ENCODE measurements at places on chromosomes 12 and 14. TPM values are rescaled to one million over a fixed set of nuclear protein-coding genes. Genes with fewer than 3 reads are reported as not detected.

GRCh38 chr12:47159348-47159747 is 79.6 kb upstream of the AMIGO2 start:
- DNase-seq = no peak

DNA sequence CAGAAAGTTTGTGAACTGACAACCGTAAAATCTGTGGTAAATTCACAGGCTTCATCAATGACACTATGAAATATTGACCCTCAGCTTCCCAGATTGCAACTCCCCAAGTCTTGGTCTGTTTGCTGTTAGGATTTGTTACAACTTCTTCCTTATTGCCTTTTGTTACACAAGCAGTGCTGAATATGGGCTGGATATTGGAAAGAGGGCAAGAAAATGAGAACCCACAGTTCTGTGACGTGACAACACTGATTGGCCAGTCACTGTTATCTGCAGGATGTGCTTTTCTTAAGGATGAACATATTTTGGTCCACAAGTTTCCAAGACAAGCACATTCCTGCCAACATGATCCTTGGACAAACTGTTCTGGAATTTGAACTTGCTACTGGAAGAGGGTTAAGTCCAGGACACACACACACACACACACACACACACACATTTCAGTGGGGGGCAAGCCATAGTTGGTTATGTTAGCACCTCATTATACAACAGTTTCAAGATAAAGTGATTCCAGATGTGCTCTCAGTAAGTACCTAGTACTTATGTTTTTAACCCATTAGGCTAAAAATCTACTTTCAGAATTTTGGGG is 16.6 kb upstream of the SLC38A2 start:
- DNase-seq = no peak

The SIX6 gene
- not detected for polyA plus RNA-seq

DNA sequence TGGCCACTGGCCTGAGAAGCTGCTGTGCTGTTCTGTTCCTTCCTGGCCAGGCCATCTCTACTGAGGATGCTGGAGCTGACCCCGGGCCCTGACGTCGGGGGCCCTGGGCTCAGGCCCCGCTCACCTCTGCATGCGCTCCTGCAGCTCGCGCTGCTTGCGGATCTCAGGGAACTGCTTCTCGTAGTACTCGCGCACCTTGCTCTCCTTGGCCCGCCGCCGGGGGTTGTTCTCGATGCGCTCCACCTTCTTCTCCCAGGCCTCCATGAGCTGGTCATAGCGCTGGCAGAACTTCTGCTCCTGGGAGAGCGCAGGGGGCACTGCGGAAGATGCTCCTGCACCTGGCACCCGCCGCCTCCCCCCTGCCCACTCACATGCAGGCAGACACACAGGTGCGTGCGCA is 135.6 kb downstream of the RFLNA start:
- no peak for DNase-seq

GRCh38 chr12:112243255-112244110 is 118.1 kb downstream of the TRAFD1 start:
- DNase-seq = no peak

The HOXC10 gene
- polyA plus RNA-seq = not detected

- DNase-seq = no peak
Measured at GRCh38 chr14:29847056-29847380, 80.6 kb downstream of the PRKD1 start.

DNA sequence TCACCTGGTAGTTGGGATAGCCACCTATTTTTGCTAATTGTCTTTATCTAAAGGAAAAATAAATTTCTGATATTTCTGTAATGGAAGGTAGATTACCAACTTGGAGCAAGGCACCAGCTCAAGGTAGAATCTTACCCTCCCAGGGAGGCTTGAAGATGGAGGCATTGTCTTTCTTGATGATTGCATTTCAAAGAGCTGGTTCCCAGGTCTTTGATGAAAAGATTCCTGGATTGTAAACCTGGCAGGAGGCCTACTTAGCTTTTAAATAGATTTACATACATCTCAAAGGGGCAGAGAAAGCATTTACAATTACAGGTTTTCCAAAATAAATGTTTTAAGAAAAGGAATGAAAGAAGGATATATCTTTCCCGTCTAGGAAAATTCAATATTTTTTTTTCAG is 729.2 kb downstream of the LRFN5 start:
- DNase-seq = no peak

The C12orf50 gene
- polyA plus RNA-seq = 0.10 TPM

DNA sequence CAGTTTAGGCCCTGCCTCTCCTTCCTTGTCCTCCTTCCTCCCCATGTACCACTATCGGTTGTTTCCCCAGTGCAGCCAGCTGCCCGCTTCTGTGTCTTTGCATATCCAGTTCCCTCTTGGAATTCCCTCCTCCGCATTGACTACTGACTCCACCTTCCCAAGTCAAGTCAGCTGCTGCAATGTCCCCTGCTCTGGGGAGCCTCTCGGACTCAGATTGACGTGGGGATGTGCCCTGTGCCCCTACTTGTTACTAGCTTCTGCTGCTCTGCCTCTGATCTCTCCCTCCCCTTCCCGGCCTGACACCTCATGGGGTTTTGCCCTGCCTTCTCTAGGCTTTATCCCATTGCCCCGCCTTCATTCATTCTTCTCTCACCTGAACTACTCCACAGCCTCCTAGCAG is 2.1 kb upstream of the CD9 start:
- DNase-seq = no peak

The TPPP2 gene
- polyA plus RNA-seq = 0.96 TPM

DNA sequence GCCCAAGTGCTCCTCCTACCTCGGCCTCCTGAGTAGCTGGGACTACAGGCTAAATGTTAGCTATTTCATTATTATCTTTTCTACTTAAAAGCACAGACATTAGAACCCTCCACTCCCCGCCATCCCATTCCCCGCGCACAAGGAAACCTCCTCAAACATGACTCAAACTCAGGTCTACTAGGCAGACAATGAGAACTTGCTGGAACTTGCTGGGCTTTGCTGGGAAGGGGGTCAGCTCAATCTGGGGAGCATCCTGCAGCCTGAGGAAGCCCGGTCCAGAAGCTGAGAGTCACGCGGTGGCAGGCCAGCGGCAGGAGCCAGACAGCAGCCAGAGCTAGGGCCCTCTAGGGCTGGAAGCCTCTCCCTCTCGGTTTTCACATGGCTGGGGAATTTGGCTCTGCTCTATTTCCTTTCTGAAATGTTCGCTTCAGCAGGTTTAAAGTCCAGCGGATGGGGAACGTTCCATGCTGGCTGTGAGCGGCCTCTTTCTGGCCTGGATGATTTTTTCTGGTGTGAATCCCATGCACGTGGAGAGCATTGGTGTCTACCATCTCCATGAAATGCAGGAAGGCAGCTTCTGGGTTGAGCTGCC is 68.5 kb downstream of the SLC6A12 start:
- DNase-seq = no peak

The TPH2 gene
- polyA plus RNA-seq = not detected

The TAS2R19 gene
- 0.17 TPM for polyA plus RNA-seq

GRCh38 chr14:59148334-59148900 is 40.0 kb upstream of the DAAM1 start:
- no peak for DNase-seq

DNA sequence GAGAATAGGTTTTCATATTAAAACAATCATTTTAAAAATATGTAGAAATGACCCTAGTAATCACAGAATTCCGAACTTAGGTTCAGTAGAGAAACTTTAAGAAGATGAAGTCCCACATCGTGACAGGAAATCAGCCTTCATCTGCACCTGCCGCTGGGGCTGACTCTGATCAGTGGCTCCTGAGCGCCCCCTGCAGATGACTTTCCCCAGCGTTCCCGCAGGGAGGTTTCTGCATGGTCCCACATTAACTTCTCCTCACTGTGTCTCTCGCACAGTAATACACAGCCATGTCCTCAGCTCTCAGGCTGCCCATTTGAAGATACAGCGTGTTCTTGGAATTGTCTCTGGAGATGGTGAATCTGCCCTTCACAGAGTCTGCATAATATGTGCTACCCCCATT is 1131.1 kb downstream of the TMEM121 start:
- DNase-seq = no peak

The MIA2 gene
- 9.3 TPM for polyA plus RNA-seq

The SYNDIG1L gene
- polyA plus RNA-seq = not detected

DNA sequence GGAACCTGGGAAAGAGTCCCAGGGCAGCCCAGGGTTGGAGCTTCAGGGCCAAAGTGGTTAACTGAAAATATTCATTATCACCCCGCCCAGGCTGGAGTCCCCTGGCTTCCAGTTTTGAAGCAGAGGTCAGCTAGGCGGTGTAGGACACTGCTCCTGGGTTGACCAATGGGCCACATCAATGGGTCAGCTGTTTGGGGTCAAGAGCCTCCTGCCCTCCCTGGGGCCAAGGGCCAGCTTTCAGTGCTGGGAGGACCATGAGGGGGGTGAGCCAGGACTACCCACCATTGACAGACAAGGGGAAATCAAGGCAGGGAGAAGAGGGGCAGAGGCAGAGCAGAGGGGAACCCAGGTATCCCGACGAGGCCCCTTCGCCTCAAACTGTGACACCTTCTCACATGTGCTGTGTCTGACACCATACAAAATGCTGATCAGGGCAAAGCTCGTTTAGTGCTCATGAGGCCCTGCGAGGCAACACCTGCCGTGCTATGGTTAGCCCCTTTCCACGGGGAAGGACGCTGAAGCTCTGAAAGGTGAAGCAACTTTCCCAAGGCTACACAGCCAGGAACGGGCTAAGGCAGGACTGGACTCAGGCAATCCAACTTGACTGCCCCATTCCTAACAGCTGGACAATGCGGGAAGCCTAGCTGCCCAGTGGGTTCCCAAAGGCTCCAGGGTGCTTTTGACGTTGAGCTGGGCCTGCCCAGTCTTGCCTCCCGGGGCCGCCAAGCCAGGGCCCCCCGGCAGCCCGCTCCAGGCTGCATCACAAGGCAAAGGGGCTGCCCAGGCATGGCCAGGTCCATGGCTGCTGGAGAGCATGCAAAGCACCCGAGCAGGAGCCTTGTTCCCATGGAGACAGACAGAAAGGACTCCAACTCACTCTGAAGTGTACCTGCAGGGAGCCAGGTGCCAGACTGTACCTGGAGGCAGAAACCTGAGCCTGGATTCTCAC is 2.0 kb downstream of the SYNE3 start:
- no peak for DNase-seq

DNA sequence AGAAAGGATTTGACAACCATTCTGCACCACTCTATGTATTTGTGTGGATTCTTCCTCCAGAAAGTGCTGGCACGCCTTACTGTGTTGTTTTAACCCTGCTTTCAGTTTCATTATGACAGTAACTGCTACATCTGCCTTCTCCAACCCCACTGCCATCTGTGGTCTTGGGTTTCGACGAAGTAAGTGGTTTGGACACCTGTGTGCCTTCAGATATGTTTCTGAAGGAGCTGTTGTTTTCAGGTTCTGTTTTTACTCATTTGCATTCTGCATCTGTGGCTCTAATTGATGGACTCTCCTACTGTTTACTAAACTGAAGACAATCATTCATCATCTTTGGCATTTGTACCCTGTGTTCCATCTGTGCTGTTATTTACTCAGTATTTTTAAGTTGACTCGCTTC is 4.1 kb downstream of the TSHR start:
- no peak for DNase-seq

- DNase-seq = no peak
Measured at GRCh38 chr12:6936636-6937480, 6.8 kb upstream of the RNU7-1 start.

DNA sequence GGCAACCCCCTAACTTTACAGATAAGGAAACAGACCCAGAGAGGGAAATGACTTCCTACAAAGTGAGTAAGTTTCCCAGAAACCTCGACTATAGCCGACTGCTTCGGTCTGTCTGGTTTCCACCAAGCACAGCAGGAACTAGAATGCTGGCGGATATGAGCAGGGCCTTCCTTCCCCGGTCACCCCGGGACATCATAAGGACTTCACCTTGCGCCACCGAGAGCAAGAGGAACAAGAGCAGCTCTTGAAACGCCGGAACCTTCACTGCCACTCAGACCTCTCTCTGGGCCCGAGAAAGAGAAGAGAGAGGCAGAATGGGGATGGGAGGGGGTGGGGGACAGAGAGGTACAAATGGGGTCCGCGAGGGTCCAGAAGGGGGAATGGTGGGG is 29.4 kb upstream of the GPR68 start:
- DNase-seq = no peak

DNA sequence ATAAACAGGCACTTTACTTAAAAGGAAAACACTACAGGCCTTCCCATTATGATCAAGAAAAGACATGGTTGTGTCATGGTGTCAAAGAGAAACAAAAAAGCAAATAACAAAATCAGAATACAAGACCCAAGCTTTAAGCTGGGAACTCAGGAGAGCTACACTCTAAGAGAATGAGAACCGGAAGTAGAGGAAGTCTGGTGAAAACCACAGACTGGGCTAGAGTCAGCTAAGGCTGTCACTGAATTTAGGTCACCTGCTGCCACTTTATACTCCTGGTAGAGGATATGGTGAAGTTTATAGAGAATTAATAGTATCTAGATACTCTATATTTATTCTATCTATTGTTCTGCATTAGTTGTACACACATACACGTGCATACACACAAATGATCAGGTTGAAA is 971.7 kb downstream of the FLRT2 start:
- no peak for DNase-seq

The KCNK10 gene
- polyA plus RNA-seq = 0.07 TPM

The ADAM21 gene
- polyA plus RNA-seq = 0.40 TPM
